EH (cell line): ENCODE measurements at places on chromosomes 2 and 18.

DNA sequence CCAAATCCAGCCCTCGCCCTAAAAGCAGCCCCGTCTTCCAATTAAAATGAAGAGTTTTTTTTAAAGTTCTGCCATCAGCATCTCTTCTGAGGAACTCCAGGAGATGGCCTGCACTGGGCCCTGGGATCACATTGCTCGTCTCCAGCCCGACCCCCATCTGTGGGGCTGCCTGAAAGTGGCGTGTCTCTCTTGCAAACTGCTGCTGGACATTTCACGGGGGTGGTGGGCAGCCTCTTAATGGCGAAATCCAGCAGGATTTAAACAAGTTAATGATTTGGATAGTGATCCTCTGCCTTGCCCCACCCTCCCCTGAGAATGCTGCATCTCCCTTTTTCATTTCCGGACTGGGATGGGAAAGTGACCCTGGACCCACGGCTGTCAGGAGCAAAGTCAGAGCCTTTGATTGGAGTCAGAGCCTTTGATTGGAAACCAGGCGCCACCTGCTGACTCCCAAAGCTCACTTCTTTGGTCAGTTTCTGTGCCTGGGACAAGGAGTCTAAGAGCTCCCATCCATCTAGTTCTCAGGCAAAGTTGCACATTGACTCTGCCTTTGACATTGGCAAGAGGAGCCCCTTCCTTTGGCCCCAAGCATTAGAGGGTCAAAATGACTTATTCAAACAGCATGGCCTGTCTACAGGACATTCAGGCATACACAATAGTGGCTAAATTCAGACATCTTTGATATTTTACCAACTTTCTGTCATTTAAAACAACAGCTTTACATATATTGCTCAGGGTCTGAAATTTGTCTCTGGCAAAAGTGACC lies 155.2 kb downstream of the SH3BP4 start:
- peak; percentile 84 for DNase-seq

- peak; percentile 18 for DNase-seq
Observed at GRCh38 chr2:75002007-75002406, 43.6 kb downstream of the POLE4 start.

DNA sequence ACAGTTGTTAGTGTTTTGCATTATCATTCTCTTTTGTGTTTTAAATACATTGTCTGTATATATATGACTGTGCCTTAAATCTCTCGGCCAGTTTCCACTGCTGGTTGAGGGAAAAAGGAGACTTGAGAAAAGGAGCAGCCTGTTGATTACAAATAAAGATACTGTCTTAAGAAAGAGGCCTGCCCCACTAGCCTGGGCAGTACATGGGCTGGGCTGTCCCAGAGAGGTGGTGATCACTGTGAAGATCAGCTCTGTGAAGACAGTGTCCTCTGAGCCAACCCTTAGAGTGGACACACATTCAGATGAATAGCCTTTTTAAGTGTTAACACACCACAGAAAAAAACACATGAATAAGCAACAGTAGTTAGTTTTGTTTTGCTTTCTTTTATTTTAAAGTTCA lies 10.0 kb upstream of the OTX1 start:
- no peak for DNase-seq

GRCh38 chr2:23376972-23377371 lies 8.0 kb upstream of the KLHL29 start:
- DNase-seq, result peak; percentile 39

GRCh38 chr18:45635893-45636509 lies 20.7 kb downstream of the SLC14A2 start:
- no peak for DNase-seq

DNA sequence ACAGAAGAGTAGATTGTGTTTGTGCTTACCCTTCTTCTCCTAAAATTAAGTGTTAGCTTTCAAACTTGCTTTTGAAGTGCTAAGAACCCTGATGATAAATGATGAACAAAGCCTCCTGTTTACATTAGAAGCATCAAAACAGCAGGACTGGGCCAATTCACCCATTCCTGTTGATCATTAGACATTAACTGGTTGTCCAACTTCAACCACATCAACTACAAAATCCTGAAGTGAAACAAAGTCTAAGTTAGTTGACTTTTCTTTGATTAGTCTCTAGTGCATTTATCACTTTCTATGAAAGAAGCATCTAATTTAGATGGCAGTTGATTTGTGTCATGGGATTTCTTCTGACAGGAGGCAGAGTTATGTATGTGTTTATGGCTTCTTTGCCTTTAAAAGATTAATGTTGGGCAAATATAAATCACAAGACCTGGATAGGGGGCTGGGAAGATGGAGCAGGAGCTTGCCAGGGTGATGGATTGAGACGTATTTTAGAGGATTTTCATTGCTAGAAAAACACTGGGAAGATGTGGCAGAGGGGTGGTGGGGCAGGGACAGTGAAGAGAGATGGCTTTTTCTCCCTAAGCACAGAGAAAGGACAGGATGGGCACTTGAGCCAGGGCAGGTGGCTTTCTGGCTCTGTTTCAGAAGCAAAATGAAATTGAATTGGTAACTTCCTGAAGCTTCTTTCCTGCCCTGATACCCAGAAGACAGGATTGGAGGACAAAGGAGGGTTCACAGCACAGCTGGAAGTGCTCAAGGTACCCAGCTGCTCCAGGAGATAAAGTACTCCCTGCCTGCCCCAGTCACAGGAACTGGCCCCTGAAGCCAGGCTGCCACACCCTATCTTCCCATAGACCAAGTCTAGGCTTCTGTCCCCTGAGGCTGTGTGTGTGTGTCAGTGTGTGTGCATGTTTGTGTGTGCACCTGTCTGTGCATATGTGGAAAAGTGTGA lies 20.5 kb downstream of the GYPC start:
- DNase-seq, result no peak

- no peak for DNase-seq
Observed at GRCh38 chr2:2950403-2950952, 427.1 kb downstream of the EIPR1 start.

DNA sequence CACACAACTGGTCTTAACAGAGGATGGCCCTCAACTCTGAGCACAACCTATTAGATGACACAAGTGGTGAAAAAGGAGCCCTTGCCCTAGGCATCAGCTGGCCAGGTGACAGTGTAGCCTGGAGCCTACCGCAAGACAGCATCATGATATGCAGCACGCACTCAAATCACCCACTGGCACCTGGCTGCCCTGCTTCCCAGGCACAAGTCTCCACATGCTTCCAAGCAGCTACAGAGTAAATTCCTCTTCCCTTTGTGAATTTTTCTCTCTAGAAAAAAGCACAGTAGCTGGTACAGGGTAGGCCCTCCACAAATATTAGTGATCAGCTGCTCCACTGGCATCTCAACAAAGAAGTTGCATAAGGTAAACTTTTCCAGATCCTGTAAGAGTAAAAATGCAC lies 6.0 kb downstream of the FBXO15 start:
- no peak for DNase-seq
